ENCODE measurements at places on chromosomes 1 and 21.

DNA sequence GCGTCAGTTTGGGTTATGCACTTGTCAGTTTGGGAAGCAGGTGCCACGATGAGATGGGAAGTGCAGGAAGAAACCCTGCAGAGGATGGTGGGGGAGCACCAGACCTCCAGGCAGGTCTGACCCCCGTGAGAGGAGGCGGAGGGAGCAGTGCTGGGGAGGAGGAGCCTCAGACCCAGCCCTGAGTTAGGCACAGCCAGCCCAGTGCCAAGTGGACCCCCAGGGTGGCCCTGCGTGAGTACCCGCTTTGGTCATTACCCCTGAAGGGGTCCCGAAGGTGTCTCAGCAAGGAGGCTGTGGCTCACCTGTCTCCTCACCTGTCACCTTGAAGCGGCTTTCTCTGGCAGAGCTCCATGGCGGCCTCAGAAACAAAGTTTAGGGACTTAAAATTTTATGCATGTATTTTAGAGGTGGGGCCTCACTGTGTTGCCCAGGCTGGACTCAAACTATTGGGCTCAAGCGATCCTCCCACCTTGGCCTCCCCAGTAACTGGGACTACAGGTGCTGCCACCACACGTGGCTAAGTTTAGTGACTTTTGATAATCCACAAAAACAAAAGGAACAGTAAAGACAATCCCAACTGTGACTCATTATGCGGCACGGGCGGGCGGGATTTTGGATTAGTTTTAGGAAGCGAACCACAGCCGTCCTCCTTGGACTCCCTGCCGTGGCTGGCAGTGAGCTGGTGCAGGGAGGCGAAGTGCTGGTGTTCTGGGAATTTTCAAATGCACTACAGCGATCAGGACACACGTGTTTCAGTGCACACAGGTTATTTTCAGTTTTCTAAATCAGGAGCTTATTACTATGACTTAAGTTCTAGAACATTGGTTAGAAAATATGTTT lies 4.7 kb downstream of the AGPAT3 start:
- DNase-seq: no peak

DNA sequence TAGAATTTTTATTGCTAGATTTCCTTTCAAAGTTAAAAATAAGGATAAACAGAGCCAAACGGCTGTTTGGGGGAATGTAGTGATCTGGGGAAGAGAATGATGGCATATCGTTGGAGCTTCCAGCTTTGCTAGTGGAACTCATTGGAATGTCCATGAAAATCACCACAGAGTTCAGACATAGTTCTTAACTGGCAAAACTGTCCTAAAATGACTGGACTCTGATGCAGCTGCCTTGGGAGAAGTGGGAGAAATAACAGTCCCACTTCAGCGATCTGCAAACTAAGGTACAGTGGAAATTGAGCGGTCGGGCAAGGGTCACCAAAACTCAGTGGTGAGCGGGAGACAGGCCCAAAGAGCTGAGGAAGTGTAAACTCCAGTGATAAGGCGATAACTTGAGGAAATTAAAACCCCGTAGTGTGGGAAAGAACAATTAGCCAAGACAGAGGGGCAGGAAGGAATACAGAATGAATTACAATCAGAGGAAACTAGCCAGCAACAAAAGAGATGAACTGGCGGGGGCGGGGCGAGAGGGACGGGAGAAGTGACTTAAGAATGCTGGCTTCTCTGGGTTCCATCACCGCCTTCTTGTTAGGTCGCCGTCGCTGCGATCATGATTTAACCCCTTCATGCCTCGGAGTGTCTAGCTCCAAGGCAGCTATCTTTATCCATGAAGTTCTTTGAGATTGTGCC lies 89.8 kb upstream of the ARHGAP29 start:
- peak; percentile 62 for DNase-seq

DNA sequence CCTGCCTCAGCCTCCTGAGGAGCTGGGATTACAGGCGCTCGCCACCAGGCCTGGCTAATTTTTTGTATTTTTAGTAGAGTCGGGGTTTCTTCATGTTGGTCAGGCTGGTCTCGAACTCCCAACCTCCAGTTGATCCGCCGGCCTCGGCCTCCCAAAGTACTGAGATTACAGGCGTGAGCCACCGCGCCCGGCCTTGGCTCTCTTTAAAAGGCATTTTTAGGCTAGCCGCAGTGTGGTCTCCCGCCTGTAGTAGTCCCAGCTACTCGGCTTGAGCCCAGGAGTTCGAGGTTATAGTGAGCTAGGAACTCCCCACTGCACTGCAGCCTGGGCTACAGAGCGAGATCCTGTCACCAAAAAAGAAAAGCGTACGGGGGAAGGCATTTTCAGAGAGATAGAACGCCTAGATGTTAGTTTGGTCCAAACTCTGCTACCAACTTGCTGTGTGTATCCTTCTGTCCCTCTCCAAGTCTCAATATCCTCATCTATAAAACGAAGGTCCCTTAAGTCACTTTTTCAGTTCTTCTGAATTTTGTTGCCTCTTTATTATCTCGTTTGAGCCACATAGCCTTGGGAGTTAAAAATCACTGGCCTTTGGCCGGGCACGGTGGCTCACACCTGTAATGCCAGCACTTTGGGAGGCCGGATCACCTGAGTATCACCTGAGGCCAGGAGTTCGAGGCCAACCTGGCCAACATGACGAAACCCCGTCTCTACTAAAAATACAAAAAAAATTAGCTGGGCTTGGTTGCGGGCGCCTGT lies 734 bp downstream of the MED18 start:
- peak; percentile 33 for DNase-seq

GRCh38 chr1:107863342-107863741 lies 101.6 kb downstream of the VAV3 start:
- DNase-seq: no peak

DNA sequence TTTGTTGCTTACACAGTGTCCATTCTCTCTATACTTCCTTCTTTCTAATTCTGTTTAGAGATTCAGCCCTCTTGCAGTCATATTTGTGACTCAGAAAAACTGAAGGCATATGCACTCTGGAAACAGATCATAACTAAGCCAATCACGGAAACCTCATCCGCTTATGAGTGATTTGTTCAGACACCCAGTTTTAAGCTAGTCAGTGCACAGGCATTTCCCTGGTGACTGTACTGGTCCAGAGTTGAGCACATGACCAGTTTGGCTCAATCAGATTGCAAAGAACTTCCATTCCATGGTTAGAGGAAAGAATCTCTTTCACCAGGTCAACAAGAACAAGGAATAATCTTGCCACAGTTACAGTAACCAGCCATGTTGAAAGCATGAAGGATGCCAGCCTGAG lies 69.2 kb upstream of the SGIP1 start:
- peak; percentile 97 for DNase-seq

DNA sequence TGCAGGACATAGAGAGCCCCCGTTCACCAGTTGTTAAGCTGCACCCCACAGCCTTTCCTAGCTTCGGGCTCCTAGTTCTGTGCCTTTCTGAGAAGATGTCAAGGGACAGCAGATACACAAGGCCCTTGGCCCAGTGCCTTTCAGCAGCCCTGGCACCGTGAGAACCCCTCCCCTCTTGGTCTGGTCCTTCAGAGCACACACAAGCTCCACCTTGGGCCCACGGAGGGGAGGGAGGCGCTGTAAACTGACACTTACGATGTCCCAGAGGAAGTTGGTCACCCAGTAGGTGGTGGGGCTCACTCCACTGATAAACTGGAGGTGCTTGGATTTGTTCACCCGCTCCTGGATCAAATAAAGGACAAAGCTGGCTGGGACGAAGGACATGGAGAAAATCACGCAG lies 101.6 kb downstream of the ABCA4 start:
- no peak for DNase-seq

- DNase-seq: no peak
Observed at GRCh38 chr21:42649122-42650032, 4.0 kb upstream of the PDE9A start.

GRCh38 chr1:89201106-89201794 lies 2.5 kb upstream of the GBP4 start:
- DNase-seq: no peak

DNA sequence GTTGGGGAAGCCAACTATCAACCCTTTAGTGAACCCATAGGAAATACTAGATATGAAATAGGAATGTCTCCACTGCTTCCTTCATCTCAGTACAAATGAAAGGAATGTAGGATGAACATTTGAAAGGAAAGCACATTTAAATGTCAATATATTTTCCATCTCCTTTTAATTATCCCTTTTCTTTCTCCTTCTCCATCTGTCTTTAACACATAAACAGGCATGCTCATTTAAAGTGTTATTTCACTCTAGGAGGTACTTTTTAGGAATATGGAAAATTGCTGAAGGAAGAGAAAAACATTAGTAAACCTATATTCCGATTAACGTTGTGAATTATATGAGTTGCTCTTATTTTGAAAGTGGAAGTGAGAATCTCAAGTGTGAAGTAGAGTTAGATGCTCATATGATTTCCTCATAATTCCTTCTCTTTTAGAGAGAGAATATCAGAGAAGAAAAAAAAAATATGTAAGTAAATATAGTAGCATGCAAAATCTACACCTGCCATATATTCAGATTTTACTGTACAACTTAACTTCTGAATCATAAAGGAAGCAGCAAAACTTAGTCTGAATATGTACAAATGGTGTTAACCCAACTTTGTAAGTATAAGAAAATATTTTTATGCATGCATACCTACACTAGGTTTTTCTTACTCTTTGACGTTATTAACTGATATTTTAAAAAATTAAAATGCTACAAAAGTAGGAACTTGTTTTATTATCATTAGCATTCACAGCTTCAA lies 406.9 kb upstream of the B3GALT2 start:
- DNase-seq: no peak

- DNase-seq: peak; percentile 66
Observed at GRCh38 chr1:83857103-83857502, 141.8 kb downstream of the TTLL7 start.

- DNase-seq: no peak
Observed at GRCh38 chr1:1144122-1144842, 28.4 kb upstream of the C1orf159 start.

DNA sequence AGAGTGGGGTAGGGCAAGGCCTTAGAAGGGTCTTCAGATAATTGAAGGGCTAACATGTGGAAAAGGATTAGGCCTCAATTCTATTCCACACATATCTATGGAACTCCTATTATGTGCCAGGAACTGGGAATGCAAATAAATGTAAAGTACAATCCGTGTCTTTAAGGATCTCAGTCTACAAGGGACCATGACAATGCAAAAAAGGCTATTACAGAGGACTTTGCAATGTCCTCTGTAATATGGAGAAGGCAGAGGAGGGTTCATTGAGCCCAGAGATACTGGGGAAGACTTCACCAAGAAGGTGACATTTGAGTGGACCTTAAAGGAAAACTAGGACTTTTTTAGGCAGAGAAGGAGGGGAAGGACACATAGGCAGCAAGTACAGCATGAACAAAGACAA lies 4.5 kb upstream of the SCMH1 start:
- no peak for DNase-seq

DNA sequence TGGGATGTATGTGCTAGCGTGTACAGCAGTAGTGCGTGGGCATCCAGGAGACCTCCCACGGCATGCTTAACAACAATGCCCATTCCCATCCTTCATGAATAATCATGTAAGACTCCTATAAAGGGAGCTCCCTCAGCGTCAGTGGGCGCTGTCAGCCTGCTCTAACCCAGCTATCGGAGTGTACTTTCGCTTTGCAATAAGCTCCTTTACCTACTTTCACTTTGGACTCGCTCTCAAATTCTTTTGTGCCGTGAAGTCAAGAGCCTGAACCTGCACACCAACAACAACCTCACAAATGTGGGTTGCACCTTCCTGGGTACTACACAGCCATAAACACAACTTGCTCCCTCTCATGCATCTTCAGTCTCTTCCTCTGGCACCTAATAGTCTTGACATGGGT lies 114.8 kb upstream of the PAXBP1 start:
- DNase-seq: no peak

DNA sequence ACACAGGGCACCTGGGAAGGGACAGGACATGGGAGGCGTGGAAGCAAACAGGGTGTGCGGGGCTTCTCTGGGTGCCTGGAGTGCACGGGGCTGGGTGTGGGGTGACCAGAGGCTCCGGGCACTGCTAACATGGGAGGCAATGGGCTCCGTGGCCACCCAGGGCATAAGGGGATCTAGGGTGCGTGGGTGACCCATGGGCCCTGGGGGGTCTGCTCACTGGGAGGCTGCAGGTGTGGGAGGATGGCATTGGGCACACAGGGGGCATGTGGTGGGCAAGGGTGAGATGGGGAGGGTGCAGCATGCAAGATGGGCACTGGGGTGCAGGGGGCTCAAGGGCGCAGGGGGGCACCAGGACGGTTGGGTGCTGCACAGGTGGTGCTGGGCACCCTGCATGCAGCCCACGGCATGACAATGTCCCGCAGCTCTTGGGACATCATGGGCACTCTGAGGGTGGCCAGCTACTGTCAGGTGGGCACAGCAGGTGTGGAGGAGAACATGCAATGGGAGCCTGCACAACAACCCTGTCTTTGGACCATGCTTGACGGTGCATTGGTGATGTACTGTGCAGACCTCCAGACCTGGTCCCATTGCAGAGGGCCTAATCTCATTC lies 15.1 kb downstream of the TRIM11 start:
- DNase-seq: no peak

DNA sequence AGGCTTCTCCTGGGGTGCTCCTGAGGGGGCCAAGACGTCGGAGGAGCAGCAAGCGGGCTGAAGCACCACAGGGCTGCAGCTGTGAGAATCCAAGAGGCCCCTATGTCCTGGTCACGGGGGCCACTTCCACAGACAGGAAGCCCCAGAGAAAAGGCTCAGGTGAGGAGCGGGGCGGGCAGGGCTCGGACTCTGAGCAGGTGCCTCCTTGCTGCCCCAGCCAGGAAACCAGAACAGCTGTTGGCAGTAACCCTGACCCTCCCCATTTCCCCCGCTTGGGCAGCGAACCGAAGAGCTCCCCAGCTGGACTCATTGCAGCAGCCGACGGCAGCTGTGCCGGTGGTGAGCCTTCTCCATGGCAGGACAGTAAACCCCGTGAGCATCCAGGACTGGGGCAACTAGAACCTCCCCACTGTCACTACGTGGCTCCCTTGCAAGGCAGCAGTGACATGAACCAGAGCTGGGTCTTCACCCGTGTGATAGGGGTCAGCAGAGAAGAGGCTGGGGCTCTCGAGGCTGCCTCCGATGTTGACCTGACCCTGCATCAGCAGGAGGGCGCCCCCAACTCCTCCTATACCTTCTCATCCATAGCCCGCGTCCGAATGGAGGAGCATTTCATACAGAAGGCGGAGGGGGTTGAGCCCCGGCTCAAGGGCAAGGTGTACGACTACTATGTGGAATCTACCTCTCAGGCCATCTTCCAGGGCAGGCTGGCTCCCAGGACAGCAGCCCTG lies 625 bp downstream of the KLHDC7A start:
- DNase-seq: no peak
